ENCODE measurements at places on chromosomes 13 and 19.

DNA sequence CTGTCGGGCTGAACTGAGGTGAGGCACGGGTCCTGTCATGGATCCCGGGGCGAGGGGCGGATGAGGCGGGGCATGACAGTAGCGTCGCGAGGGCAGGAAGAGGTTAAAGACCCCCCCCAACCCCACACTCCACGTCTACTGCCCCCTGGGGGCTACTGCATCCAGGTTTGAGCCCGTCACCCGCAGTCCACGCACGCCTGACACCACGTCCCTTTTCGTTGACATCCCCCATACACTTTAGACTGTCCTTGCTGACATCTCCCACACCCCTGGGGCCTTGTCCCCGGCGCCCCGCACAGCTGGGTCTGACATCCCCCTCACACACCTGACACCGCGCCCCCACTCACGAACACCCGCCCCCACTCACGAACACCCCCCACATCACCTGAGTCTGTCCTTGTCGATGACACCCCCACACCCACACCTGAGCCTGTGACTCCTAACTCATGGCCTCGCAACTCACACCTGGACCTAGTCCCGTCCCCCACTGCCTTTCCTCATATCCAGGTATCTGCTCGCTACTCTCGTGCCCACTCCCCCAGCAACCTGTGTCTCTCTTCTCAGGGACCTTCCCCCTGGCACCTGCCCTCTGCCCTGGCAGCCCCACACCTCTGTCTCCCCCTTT, 416 bp downstream of the SLC25A42 start:
- DNase-seq = no peak

DNA sequence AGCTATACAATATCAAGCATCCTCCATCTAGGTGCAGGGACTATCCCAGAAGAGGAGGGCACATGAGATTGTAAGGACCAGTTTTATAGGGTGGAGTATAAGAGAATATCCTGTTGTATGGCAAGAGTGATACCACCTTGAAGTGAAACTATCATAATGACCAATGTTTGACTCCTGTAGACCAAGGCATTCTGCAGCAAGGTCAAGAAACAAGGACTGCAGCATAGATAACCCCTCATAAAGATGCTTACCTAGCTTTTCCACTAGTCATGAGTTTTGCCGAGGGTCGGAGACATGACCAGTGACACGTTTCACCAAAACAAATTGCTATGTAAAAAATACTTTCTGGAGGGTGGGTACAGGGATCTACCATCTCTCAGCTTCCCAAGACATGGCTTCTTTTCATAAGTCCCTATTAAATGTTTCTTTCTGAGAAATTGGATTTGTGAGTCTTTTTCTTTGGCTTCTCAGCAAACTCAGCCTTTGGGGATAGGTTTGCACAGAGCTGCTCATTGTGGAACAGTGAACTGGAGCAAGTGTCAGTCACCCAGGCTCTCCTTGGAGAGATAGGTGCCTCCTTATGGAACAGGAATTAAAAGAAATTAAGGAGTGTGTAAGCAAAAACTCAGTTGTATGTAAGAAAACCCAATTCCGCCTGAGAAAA, 28.2 kb upstream of the CYSLTR2 start:
- DNase-seq = no peak

DNA sequence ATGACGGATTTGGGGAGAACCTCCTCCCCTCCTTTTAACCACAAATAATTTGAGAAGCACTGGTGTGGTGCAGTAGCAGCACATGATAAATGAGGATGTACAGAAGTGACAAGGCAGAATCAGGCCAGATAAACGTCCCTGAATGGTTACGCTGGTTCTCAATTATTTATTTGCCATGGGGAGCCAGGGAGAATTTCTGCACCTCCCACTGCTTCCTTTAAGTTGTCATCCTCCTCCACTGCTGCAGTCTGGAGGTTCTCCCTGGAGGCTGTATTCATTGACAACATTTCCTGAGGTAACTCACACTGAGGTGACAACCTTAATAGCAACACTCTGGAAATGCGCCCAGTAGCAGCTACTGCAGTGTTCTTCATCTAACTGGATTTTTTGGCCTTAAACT, 308.9 kb upstream of the SLITRK1 start:
- DNase-seq = no peak

GRCh38 chr13:60571571-60571970, 174.6 kb downstream of the TDRD3 start:
- DNase-seq = no peak

DNA sequence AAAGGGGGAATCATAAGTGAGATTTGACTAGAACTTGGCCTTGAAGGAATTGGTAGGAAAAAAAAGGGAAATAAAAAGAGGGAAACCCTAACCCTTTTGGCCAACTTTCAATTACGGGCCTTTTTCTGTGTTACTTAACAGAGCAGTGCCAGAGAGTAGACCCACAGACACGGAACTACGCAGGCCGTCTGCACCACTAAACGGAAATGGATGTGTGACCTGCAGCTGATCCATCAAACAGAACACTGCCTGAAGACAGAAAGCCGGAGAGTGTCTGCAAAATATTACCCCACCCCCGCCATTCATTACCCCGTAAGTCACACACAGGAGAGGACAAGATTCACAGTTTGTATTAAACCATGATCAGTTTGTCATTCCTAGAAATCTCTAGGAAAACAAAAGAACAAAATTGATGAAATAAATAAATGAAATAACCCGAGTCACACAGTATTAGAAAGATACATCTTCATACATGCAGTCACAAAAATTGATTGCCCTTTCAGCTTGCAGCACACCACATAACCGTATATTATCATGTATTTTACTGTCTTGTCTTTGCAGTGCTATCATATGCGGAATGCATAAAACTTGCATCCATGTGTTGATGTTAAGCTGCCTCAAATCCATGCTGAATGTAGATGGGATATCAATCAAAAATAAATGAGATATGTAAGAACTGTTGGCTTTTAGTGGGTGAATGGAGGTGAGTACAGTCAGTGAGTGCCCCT, 424.7 kb downstream of the IRS2 start:
- DNase-seq = no peak

DNA sequence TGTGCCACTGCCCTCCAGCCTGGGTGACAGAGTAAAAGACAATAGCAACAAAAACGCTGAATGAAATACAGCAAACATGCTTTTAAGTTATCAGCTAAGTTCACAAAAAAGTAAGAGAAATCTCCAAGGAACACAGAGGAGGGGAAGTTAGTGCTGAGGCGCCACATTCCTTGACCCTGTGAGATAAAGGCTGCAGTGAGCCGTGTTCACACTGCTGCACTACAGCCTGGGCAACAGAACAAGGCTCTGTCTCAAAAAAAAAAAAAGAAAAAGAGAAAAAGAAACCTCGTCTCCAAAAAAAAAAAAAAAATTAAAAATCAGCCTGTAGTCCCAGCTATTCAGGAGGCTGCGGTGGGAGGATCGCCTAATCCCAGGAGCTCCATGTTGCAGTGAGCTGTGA, 16.3 kb upstream of the DOCK6 start:
- no peak for DNase-seq

DNA sequence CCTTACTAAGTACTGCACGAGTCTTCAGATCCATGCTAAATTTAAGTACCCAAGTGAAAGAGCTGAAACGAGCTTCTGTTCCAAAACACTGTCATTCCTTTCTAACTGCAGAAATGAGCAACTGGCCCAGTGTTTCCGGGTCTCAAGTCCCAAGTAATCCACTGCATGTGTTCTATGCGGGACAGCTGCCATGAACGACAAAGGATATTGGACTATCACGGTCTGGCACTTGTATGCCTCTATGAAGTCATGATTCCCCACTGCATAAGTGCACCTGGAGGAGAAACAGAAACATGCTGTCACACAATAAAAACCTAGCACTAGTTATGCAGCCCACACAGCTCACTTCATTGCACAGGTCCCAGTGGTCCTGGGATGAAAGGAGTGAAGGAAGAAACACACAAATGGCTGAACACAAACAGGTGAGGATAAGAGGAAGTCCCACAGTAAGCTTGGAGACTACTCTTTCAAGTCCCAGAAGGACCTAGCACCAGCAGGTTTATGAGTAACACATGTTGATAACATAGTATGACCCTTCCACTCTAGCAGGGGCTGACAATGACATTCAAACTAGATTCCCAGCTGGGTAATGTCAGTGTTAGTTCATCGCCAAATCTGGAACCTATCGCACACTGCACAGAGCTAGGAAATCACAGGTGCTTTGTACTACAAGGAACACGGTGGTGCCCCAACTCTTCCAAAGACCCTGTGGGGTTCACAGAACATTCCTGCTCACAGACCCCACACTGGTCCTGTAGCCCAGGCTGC, 11.3 kb downstream of the PCID2 start:
- no peak for DNase-seq

- no peak for DNase-seq
Measured at GRCh38 chr13:40780822-40781401, 8.5 kb upstream of the SLC25A15 start.

DNA sequence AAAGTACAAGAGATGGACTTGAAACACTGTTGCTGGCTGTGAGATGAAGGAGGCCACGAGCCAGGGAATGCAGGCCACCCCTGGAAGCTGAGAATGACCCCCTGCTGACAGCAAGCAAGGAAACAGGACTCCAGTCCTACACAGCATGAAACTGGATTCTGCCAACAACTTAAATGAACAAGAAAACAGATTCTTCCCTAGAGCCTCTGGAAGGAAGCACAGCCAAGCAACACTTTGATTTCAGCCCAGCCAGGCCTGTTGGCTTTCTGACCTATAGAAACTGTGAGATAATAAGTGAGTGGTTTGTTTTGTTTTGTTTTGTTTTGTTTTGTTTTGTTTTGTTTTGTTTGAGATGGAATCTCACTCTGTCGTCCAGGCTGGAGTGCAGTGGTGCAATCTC, 105.3 kb upstream of the CACNA1A start:
- no peak for DNase-seq

DNA sequence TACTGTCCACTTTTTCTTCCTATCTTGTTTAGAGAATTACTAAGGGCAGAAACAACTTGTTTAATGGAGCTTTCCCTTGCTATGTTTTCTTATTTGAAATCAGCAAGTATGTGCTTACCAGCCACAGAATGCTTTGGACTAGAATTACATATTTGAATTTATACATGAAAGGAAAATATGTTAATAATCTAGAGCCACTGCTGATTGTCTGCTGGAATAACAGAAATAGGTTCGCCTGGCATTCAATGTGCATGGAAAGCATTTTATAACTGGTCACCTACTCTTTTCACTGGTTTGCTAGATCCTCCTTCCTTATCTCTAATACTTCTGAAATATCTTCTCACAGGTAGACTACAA, 8.0 kb downstream of the EFNB2 start:
- DNase-seq = no peak
